K562 (cell line): ENCODE measurements at places on chromosomes 3 and 15.
A peak's percentile ranks its signal among the peaks of the same experiment; 100 is the strongest.

DNA sequence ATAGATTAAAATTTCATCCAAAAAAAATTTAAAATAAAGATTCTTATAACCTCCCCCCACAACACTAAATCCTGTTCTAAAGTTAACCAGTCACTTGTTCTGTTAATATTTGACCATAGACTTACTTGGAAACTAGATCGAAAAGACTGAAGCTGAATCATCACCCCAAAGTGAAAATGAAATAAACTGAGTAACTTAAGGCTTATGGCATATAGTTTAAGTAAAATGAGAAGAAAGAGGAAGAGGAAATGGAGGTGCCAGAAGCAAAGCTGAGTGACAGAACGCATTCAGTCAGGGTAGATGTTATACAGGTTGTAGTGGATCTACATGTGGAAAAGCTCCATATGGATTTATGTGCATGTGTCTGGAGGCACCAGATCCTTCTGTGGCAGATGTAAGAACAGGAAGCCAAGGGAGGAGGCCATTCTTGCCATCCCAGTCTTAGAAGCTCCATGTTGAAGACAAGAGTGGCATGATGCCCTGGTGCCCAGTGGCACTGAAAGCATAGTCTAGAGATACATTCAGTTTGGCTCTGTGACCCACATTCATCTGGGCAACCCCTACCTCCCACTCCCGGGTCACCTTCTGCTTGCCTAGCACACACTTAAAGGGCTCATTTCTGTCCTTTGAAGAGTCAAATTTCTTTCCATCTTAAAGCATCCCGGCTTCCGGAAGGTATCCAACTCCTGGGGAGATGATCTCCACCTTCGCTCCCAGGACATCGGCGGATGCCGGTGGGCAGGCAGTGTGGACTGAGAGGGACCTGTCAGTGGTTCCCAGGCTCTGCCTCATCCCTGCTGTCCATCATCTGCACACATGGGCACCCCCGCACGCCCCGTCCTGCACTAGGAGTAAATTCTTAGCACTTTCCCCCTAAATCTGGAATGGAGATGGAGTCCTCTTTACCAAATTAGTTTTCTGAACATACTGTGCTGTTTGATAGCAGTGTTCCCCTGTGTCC is 90.8 kb downstream of the NEO1 start:
- no peak for DNase-seq

GRCh38 chr3:111915905-111916304 is 56.8 kb downstream of the PHLDB2 start:
- DNase-seq, result no peak

DNA sequence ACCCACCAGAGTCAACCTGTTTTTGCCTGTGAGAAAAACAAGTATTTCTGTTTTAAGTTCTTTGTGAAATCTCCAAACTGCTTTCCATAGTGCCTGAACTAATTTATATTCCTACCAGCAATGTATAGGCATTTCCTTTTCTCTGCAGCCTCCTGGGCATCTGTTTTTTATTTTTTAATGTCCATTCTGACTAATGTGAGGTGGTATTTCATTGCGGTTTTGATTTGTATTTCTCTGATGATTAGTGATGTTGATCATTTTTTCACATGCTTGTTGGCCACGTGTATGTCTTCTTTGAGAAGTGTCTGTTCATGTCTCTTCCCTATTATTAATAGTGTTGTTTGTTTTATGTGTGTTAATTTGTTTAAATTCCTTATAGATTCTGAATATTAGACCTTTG is 820.5 kb downstream of the MCTP2 start:
- no peak for DNase-seq

DNA sequence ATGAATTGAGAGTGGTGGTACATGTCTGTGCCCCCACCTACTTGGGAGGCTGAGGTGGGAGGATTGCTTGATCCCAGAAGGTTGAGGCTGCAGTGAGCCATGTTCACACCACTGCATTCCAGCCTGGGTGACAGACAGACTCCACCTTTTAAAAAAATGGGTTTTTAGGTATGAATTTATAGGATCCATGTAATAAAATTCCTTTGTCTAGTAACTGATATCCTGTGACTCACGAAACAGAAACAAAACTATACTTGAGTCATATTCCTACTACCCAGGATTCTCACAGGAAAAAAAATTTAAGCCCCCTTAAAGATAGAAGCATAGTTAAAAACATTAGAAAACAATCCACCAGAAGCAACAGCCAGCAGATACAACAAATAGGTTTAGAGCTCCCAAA is 10.0 kb upstream of the CRTC3 start:
- no peak for DNase-seq

- DNase-seq, result no peak
Observed at GRCh38 chr15:57500979-57501576, 90.6 kb upstream of the MYZAP start.

GRCh38 chr3:99875929-99876841 is 58.5 kb downstream of the CMSS1 start:
- DNase-seq, result peak; percentile 65

GRCh38 chr3:72959336-72959735 is 37.3 kb upstream of the PPP4R2 start:
- no peak for DNase-seq
